ENCODE measurements at places on chromosomes 7 and 10. TPM values are rescaled to one million over a fixed set of nuclear protein-coding genes. Genes with fewer than 3 reads are reported as not detected.

The SPDYE16 gene
- not detected for polyA plus RNA-seq

The LRMDA gene
- 0.12 TPM for polyA plus RNA-seq

The WNT16 gene
- polyA plus RNA-seq: not detected

The OGDH gene
- polyA plus RNA-seq: 32.0 TPM

The MOGAT3 gene
- not detected for polyA plus RNA-seq

The WIPF3 gene
- not detected for polyA plus RNA-seq

The ZC3HAV1 gene
- polyA plus RNA-seq: 24.5 TPM

The OPN4 gene
- not detected for polyA plus RNA-seq

The TEX47 gene
- polyA plus RNA-seq: not detected

The MYOF gene
- 355 TPM for polyA plus RNA-seq

The CNPY1 gene
- polyA plus RNA-seq: not detected

The PNLIP gene
- not detected for polyA plus RNA-seq

The SPACDR gene
- 0.21 TPM for polyA plus RNA-seq

The TMEM229A gene
- polyA plus RNA-seq: not detected

The UCMA gene
- not detected for polyA plus RNA-seq

The HOXA13 gene
- 4.6 TPM for polyA plus RNA-seq

The MEST gene
- polyA plus RNA-seq: 122 TPM

The ITPRID1 gene
- polyA plus RNA-seq: not detected

The HOXA3 gene
- polyA plus RNA-seq: 0.15 TPM

The CACNB2 gene
- polyA plus RNA-seq: 0.12 TPM

The CPA4 gene
- 54.9 TPM for polyA plus RNA-seq

The RELN gene
- polyA plus RNA-seq: 4.3 TPM

The FAM24B gene
- polyA plus RNA-seq: 4.0 TPM

The NODAL gene
- not detected for polyA plus RNA-seq

The ATP6V1F gene
- 198 TPM for polyA plus RNA-seq

The CALCR gene
- not detected for polyA plus RNA-seq

The OR2A12 gene
- not detected for polyA plus RNA-seq

The PLOD3 gene
- 90.9 TPM for polyA plus RNA-seq

The AP5Z1 gene
- polyA plus RNA-seq: 27.3 TPM

The BTBD16 gene
- polyA plus RNA-seq: not detected

The DENND2A gene
- polyA plus RNA-seq: 3.3 TPM

The NAT16 gene
- 0.02 TPM for polyA plus RNA-seq

The EPDR1 gene
- 4.8 TPM for polyA plus RNA-seq

The SLC39A12 gene
- not detected for polyA plus RNA-seq

The AFAP1L2 gene
- 0.10 TPM for polyA plus RNA-seq

The FEZF1 gene
- not detected for polyA plus RNA-seq

The PMPCB gene
- polyA plus RNA-seq: 44.3 TPM

The TRIL gene
- polyA plus RNA-seq: not detected

The MMP21 gene
- polyA plus RNA-seq: not detected

The PLCE1 gene
- polyA plus RNA-seq: 3.7 TPM

The VAX1 gene
- polyA plus RNA-seq: 0.23 TPM

The CPA2 gene
- not detected for polyA plus RNA-seq

The FGFR2 gene
- polyA plus RNA-seq: 0.18 TPM

The CARD11 gene
- polyA plus RNA-seq: not detected

The NCF1 gene
- polyA plus RNA-seq: not detected

The CHRM2 gene
- polyA plus RNA-seq: 27.0 TPM

The SEMA3A gene
- polyA plus RNA-seq: 12.2 TPM
